Activated naive CD4-positive, alpha-beta T cell treated with Interleukin-2 at 50 U/mL for 16 hours (primary cell): ENCODE measurements at places on chromosomes 5 and 9.

- no peak for DNase-seq
Observed at GRCh38 chr9:132551556-132551955, 30.9 kb upstream of the BARHL1 start.

GRCh38 chr5:80039650-80040049, 4.5 kb downstream of the THBS4 start:
- DNase-seq, result no peak

GRCh38 chr5:61234019-61234418, 71.8 kb upstream of the SMIM15 start:
- no peak for DNase-seq

DNA sequence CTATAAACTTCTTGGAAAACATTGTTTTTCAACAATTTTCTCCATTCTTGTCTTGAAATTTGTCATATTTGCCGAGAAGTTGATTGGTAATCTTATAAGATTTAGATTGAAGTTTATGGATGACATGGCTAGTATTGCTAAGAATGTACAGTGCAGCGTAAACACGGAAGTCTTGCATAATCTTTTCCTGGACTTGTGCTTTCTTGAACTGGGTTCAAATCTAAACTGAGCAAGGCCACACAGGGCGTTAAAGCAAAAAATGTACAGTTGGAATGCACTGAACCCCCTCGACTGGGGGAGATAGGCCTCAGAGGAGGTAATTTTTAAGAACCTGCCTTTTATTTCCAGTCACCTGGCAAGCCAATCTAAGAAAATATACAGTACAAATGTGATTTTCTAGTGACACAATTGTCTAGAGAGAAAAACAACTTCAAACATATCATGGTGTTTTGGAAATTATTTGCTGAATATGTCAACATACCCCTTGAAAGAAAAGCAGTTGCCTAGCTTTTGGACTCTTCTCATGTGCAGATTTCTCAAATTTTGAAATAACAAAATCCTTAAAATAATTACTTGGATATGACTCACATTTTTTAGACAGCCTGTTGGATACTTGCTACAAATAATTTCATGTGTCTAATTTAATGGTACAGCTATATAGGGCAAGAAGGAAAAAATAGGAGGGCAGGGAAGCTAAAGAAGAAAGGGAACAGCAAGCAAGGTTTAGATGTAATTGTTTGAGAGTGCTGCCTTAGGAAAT, 18.5 kb upstream of the GAS1 start:
- no peak for DNase-seq

- no peak for DNase-seq
Observed at GRCh38 chr5:92380069-92380770, 997.1 kb upstream of the ARRDC3 start.

GRCh38 chr5:96876292-96876850, at the start of gene ERAP2:
ERAP2 (plus strand) TSS chr5:96876500; CDS start chr5:96879686, 3,186 bp downstream.
- no peak for DNase-seq

GRCh38 chr5:126538579-126538978, 56.4 kb downstream of the ALDH7A1 start:
- DNase-seq, result no peak

- no peak for DNase-seq
Observed at GRCh38 chr5:17277907-17278306, 60.5 kb downstream of the BASP1 start.

- DNase-seq, result no peak
Observed at GRCh38 chr5:36393656-36394428, 92.1 kb upstream of the RANBP3L start.

- DNase-seq, result no peak
Observed at GRCh38 chr9:83701769-83702168, 6.0 kb downstream of the UBQLN1 start.

- no peak for DNase-seq
Observed at GRCh38 chr5:169229342-169229892, 71.5 kb downstream of the SLIT3 start.

GRCh38 chr9:105359892-105360291, 87.9 kb upstream of the FSD1L start:
- peak; percentile 33 for DNase-seq
